ENCODE measurements at places on chromosomes 16 and 17.

DNA sequence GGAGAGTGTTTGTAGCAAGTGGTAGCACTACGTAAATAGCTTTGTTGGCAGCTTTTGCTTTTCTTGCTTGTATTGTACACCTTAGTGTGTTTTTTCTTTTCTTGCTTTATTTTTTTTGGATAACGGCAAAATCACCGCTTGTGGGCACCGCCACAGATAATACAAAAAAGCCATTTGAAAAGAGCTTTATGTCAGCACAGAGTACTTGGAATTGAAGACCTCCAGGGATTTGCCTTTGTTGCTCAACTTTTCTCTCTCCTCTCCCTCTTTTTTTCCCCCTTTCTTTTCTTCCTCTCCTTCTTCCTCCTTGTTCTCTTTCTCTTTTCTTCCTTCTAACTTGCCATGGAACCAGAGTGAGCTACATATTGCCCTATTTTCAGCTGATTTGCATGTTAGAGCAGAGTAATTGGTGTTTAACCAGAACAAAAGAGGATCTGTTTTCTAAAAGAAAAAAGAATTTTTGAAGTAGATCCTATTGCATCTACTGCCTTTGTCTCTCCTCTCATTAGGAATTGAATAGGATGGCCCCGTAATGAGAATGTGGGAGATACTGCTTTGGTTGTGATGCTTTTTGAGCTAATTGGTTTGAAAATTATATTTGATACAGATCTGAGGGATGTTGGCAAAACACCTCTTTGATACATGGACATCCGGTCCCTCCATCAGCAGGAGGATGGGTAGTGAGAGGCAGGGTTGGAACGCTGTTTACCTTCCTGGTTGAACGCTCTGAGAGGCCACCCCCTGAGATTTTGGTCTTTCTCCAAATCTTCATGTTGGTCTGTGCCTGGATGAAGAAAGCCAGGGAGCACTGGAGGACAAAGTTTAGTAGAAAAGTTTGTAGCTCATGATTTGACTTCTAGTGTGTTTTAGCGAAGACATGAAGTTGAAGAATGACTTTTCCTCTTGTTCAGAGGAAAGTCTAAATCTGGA, 85.6 kb downstream of the MSI2 start:
- DNase-seq: no peak

- no peak for DNase-seq
Measured at GRCh38 chr16:27723711-27724481, 174.0 kb downstream of the KATNIP start.

DNA sequence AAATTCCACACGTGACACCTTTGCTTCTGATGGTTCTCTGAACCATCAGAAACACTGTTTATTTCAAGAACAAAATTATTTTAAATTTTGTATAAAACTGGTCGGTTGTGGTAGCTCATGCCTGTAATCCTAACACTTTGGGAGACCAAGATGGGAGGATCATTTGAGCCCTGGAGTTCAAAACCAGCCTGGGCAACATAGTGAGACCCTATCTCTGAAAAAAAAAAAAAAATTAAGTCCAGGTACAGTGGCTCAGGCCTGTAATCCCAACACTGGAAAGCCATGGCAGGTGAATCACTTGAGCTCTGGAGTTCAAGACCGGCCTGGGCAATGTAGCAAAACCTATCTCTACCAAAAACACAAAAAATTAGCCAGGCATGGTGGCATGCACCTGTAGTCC, 8.3 kb upstream of the KANSL1 start:
- DNase-seq: no peak

GRCh38 chr17:66930933-66931332, 33.6 kb upstream of the CACNG4 start:
- no peak for DNase-seq

- no peak for DNase-seq
Measured at GRCh38 chr16:23847948-23848347, 12.2 kb downstream of the PRKCB start.

DNA sequence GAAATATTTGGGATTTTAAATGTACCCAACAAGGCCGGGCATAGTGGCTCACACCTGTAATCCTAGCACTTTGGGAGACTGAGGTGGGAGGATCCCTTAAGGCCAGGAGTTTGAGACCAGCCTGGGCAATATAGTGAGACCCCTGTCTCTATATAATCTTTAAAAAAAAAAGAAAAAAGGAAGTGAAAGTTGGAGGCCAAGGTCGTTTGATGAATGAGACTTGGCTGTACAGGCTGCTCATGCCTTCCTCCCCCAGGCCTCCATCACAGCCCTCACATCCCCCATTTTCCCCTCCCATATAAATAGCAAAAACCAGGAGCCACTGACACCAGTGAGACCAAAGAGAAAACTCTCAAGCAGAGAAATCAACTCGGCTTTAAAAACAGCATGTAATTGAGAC, 3.3 kb upstream of the CA7 start:
- DNase-seq: no peak

DNA sequence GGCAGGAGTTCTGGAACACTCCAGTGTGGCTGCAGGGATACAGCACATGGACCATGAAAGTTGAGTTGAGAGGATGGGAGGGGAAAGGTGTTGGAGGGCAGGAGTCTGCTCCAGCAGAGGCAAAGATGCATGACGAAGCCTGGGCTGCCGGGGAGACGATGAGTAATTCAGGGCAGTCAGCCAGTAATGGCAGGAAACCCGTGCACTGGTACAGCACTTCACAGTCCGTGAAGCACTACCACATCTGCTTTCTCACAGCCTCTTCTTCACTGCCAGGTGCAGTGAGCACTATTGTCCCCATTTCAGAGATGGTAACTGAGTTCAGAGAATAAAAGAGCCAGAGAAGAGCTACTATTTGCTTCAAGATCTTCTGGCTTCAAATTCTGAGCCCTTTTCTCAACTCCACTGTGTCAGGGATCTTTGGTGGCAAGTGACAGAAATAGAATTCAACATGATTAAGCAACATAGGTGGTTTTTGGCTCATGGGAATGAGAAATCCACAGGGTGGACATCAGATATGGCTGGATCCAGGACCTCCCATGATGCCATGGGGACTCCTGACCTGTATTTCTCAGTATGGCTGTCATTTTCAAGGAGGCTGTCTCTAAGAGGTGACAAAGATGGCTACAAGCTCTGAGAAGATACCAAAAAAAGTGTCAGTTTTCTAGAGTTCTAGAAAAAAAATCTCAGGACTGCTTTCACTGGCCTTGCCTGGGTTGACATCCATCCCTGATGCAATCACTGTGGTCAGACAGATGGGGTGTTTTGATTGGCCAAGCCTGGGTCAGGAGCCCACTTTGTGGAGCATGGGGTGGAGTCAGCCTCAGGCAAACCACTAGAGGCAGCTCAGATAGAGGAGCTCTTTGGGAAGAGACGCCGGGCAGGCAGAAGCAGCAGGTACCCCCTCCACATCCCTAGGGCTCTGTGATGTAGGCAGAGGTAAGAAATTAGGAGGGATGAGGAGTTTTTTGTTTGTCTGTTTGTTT, 24.7 kb downstream of the IL21R start:
- DNase-seq: peak; percentile 52

- DNase-seq: no peak
Measured at GRCh38 chr16:4270595-4270994, 2.2 kb downstream of the TFAP4 start.

GRCh38 chr17:35313875-35314409, 59.5 kb downstream of the SLFN11 start:
- DNase-seq: no peak

DNA sequence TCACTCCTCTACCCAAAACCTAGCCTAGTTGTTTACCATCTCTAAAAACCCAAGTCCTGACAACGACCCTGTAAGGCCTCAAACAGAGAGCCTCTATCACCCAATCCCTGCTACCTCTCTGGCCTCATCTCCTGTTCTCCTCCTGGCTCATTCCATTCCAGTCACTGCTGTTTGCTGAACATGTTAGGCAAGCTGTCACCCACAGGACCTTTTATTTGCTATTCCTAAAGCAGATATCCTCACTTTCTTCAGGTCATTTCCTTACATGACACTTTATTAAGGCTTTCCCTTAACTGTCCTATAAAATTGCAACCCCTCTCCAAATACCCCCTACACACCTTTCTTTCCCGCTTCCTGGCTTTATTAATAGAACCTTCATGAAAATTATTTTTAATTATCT, 85.1 kb downstream of the KANSL1 start:
- no peak for DNase-seq

DNA sequence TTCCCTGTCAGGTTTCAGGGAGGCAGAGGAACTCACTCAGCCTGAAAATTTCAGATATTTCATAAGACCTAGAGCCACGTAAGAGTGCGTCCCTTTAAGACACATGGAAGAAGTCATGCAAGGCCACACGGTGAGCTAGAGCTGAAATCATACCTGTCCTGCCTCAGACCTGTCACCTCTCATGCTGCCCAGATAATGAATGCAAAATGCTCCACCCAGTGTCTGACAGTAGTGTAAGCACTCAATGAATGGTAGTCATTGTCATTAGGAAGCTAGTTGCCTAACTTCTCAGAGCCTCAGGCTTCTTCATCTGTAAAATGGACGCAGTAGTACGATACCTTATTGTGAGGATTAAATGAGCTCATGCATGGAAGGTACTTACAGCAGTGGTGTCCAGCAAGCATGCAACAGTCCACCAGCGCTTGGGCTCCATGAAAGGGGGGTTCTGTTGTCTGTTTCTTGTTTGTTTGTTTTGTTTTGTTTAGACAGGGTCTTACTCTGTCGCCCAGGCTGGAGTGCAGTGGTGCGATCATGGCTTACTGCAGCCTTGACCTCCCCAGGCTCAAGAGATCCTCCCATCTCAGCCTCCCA, 60.7 kb downstream of the WSB1 start:
- DNase-seq: no peak

DNA sequence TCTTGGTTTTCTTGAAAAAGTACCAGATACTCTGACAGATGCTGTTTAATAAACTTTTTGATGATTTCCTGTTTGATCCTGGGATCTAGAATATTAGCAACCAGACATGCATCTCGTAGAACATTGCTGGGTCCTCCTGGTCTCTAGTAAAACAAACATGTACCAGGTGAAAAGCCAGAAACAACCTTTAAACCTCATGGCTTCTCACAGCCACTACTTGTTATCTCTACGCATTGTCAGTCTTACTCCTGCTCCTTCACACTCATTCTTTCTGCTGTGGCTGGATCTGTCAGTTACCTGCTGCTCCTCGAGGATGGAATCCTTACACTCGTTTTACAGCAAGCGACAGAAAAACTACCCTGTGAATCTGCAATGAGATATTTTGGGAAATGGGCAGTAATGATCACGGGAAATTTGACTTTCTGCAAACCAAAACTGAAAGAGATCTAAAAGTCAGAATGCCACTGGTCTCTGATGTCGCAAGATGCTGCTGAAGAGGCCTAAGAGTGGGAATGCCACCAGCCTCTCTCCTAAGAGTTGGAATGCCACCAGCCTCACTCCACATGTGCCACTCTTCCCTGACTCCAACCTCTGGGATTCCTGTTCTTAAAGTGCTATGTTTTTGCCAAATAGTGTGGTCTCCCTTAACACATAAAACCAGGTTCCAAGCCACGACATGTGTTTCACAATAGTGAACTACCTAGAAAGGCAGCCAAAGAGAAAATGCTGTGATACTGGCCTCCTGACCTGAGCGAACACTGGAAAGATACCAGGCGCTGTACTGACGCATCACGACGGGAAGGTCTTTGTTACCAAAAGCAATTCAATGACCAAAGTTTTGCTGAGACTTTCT, 86.3 kb downstream of the VPS53 start:
- no peak for DNase-seq

DNA sequence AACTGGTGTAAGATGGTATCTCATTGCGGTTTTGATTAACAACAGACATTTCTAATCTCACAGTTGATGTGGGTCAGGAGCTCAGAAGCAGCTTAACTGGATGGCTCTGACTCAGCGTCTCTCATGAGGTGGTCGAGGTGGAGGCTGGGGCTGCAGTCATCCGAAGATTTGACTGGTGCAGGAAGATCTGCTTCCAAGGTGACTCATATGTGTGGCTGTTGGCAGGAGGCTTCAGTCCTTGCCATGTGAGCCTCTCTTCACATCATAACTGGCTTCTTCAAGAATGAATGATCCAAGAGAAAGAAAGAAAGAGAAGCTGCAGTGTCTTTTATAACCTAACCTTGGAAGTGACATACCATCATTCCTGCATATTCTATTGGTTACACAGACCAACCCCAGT, 376.1 kb downstream of the SEC14L1 start:
- no peak for DNase-seq

GRCh38 chr16:11202260-11203091, 53.5 kb downstream of the SOCS1 start:
- no peak for DNase-seq

GRCh38 chr16:56865394-56866062, 521 bp downstream of the SLC12A3 start:
- no peak for DNase-seq

GRCh38 chr17:61160204-61160603, 239.4 kb upstream of the TBX2 start:
- no peak for DNase-seq

DNA sequence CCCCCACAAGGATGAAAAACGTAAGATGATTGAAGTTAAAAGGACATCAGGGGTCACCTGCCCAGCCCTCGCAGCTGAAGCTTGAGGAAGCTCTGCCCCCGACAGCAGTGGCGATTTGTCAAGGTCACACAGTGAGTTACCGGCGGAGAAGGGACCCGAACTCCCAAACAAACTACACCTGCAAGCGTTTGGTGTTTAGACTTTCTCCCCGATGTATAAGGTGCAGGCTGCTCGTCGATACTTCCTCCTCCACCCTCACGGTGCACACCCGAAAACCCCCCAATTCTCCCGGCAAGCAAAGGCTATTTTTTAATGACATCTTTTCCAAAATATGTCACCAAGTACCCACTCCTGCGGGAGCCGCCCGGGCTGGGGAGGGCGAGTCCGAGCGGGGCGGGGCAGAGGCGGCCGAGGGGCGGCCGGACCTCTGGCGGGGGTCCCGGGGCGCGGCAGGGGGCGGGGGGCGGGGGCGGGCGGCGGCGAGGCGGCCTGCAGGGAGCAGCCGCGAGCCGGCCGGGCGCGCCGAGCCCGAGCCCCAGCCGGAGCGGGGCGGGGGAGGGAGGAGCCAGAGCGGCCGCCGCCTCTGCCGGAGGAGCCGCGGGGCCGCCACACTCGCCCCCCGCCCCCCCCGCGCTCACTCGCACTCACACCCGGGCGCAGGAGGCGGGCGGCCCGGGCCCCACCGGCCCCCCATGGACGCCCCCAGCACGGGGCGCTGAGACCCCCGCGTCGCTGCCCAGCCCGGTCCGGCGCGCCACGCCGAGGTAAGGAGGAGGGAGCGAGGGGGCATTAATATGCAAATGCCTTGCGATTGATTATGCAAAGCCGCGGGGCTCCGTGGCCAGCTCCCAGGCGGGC, at the start of gene THRA:
Gene THRA, plus strand, starts transcription at position 637 of the 858 bp plus-strand sequence. CDS start 11,524 bp downstream, outside the sequence.
- peak; percentile 70 for DNase-seq

GRCh38 chr16:56382459-56382858, 42.9 kb downstream of the AMFR start:
- no peak for DNase-seq

- DNase-seq: no peak
Measured at GRCh38 chr17:5413682-5414081, 5.8 kb downstream of the NUP88 start.

- DNase-seq: no peak
Measured at GRCh38 chr16:75254359-75254837, 3.0 kb upstream of the BCAR1 start.

- DNase-seq: no peak
Measured at GRCh38 chr16:11165349-11165748, 90.7 kb downstream of the SOCS1 start.
